MCF 10A (cell line): ENCODE measurements at places on chromosomes 1 and 21. TPM values are rescaled to one million over a fixed set of nuclear protein-coding genes. Genes with fewer than 3 reads are reported as not detected.

ITLN2 gene
- total RNA-seq = 0.27 TPM in 1 of 2 replicates, not detected in the other

- no peaks in the 10 kb centered on the region for H3K27me3 ChIP-seq
- H3K36me3 ChIP-seq = no peaks in the 10 kb centered on the region
- H3K4me1 ChIP-seq = peaks cover 8% of the 10 kb centered on the region
- no peak overlapping the region for H3K27ac ChIP-seq
- no peak for DNase-seq
- H3K4me3 ChIP-seq = no peak overlapping the region
Measured at GRCh38 chr1:76267631-76268030, 193.1 kb downstream of the ST6GALNAC3 start.

- peak; percentile 63 for DNase-seq
- peaks cover 27% of the 10 kb centered on the region for H3K4me1 ChIP-seq
- H3K36me3 ChIP-seq = peaks cover 16% of the 10 kb centered on the region
- peak overlapping the region; percentile 68 for H3K4me3 ChIP-seq
- H3K27me3 ChIP-seq = no peaks in the 10 kb centered on the region
Measured at GRCh38 chr1:108817016-108817415, 39.9 kb downstream of the AKNAD1 start.

CELA2A gene
- not detected in 2 replicates for total RNA-seq

DNA sequence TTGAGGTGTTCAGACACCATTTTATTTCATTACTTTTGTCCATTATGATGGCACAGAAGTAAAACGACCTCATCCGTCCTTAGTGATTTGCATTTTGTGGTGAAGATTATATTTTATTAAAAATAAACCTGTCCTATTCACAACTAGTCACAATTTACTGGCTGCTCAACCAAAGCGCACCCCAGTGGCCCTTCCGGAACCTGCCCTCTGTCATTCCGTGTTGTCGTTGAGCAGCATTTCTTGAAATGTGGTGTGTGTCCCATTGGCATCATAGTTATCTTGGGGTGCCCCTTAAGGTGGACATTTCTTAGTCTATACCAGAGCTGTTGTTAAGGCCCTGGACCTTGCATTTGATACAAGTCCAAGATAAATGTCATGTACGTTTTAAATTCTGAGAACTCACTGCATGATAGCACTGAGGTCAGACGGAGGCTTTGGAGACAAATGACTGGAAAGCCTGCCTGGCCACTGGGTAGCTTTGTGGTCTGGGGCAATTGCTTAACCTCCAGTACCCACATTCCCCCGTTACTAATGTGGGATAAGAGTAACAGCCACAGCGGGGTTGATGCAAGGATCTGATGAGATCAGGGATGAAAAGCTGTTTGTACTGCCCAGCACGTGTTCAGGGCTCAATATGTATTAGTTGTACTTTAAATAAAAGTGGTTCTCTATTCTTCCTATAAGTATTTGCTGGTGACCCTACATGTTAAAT lies 36.2 kb downstream of the BACH1 start:
- no peak overlapping the region for H3K27ac ChIP-seq
- no peak overlapping the region for H3K4me3 ChIP-seq
- H3K4me1 ChIP-seq = peaks cover 22% of the 10 kb centered on the region
- peak; percentile 76 for DNase-seq
- H3K36me3 ChIP-seq = peaks cover 52% of the 10 kb centered on the region
- no peaks in the 10 kb centered on the region for H3K27me3 ChIP-seq

DNA sequence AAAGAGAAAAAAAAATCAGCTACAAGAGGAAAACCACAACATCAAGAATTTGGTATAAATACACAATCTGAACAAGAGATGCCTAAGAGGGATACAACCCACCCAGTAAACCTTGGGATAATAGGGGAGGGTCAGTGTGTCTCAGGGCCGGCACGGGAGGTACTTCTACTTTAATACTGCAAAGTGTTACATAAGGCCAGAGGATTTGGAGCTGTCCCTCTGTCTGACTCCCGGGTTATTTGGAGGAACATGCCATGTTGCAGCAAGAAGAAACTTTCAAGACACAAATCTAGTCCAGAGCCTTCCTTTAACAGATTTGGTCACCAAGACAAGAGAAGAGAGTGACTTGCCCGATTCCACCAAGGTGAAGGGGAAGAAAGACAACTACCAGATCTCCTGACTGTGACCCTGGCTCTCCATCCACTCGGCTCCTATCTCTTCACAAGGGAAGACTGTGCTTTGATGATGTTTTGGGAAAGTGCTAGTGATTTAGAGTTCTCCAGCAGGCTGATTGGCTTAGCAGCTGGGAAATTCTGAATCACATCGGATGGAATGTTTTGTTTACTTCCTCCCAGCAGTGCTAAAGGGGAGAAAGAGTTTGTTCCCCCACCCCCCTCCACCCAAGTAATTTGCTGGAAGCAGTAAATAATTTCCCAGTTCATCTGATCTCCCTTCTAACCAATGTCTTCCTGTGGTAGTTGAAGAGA lies 29.3 kb downstream of the SGIP1 start:
- H3K4me3 ChIP-seq = no peak overlapping the region
- H3K36me3 ChIP-seq = no peaks in the 10 kb centered on the region
- peak; percentile 70 for DNase-seq
- H3K27me3 ChIP-seq = no peaks in the 10 kb centered on the region
- peak overlapping the region; percentile 95 for H3K27ac ChIP-seq
- peaks cover 34% of the 10 kb centered on the region for H3K4me1 ChIP-seq

- no peak overlapping the region for H3K27ac ChIP-seq
- H3K4me1 ChIP-seq = peaks cover 9% of the 10 kb centered on the region
- DNase-seq = no peak
Measured at GRCh38 chr1:179805291-179806195, 62.5 kb downstream of the FAM163A start.

DNA sequence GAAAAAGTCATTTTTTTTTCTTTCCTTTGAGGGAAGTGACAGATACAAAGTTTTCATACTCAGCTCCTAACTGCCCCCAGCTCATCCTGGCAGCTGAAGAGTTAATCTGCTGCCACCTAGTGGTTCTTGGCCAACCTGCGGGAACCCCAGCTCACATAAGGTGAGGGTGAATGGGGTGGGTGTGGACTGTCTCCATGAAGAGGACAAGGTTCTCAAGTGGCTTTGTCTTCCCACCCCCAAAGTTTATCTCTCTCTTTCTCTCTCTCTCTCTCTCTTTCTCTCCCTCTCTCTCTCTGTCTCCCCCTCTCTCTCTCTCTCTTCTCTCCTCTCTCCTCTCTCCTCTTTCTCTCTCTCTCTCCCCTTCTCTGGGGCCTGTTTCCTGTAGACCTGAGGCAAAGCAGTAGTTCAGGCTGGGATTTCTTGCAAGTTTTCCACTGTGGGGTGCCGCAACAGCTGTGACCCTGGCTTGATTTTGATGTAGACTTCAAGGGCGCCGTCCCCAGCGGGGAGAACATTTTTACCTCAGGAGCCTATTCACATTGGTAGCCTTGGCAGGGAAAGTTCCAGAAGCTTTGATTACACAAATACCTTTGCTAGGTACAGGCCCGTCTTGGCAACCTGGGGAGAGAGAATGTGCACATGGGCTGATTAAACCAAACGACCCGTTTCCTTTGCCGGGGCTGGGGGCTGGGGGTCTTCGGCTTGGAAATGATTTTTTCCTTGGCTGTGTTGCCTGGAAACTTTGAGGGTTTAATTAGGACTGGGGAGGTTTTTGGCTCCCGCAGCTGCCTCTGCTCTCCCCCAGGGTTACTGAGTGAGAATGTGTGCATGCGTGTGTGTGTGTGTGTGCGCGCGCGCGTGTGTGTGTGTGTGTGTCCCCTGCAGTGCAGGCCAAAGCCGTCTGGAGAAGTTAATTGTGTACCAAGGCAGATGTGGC lies 135.9 kb downstream of the TM2D1 start:
- no peaks in the 10 kb centered on the region for H3K36me3 ChIP-seq
- peak; percentile 80 for DNase-seq
- H3K4me3 ChIP-seq = no peak overlapping the region
- no peaks in the 10 kb centered on the region for H3K27me3 ChIP-seq
- peaks cover 25% of the 10 kb centered on the region for H3K4me1 ChIP-seq

DNA sequence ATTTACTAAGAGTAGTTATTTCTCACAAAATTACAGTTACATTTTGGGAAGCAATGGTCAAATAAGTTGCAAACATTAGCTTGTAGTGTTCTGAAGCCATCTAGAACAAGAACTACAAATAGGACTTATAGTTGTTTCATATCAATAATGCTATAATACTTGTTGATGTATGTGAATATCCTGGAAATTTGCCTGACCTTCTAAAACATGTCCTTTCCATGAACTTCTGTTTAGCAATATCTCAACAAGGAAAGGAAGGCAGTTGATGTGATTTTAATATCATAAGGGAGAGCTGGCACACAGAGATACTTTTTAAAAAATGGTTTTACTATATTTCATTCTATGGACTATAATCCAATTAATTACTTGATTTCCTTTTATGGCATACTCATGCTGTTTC lies 47.1 kb upstream of the SAMSN1 start:
- no peaks in the 10 kb centered on the region for H3K36me3 ChIP-seq
- no peak overlapping the region for H3K4me3 ChIP-seq
- DNase-seq = no peak
- H3K27me3 ChIP-seq = no peaks in the 10 kb centered on the region
- H3K4me1 ChIP-seq = peaks cover 15% of the 10 kb centered on the region

LCE3D gene
- 0.75 TPM in 1 of 2 replicates, not detected in the other for total RNA-seq

KCNH1 gene
- total RNA-seq = 0.17 and 0.19 TPM in 2 replicates

DNA sequence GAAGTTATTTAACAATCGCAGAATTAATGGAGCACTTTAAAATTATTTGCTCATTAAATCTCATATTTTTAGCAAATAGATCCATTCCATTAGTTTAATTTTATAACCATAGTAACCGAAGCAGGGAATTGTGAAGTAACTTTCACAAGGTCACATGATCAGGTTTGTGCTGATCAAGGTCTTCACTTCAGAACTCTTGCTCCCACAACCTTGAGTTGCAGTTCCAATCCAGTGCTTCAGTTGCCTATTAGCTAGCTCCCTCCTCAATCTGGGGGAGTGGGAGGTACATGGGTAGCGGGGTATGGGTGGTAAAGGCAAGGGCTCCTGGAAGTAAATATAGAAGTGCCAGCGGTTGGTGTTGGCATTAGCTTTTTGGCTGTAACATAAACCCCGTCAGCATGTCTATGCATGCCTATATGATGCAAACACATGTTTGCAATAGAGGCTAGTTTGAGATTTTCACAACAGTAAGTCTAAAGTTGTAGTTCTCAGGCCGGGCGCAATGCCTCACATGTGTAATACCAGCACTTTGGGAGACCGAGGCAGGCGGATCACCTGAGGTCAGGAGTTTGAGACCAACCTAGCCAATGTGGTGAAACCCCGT lies 5.8 kb downstream of the ATP5IF1 start:
- peaks cover 33% of the 10 kb centered on the region for H3K36me3 ChIP-seq
- H3K4me1 ChIP-seq = peaks cover 19% of the 10 kb centered on the region
- no peaks in the 10 kb centered on the region for H3K27me3 ChIP-seq
- DNase-seq = peak; percentile 89
- H3K4me3 ChIP-seq = peak overlapping the region; percentile 41

SMIM12 gene
- total RNA-seq = 40.2 and 41.4 TPM in 2 replicates

GRCh38 chr1:85884372-85885035 lies 176.3 kb upstream of the ZNHIT6 start:
- H3K4me3 ChIP-seq = no peak overlapping the region
- no peak overlapping the region for H3K27ac ChIP-seq
- peak; percentile 42 for DNase-seq

TNFRSF18 gene
- total RNA-seq = not detected in 2 replicates

PTGS2 gene
- total RNA-seq = 6.0 and 17.6 TPM in 2 replicates

DNA sequence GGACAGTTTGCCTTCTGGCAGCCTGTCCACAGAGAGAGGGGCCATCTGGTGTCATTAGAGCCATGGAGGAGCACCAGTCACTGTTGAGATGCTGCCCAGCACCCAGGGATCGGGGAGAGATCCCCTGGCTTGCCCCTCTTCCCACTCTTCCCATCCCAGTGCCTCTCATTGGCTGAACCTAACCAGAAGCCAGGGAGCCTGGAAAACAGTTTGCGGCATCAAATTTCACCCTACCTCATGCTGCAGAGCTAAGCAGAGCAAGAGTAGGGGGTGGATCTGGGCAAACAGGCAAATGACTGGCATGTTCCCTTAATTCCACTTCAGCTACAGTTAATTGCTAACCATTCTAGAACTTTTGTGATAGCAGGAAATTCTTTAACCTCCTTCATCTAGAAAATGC lies 19.1 kb downstream of the TRAF5 start:
- H3K27ac ChIP-seq = no peak overlapping the region
- H3K4me3 ChIP-seq = no peak overlapping the region
- DNase-seq = no peak
- no peaks in the 10 kb centered on the region for H3K27me3 ChIP-seq
- peaks cover 12% of the 10 kb centered on the region for H3K4me1 ChIP-seq
- H3K36me3 ChIP-seq = no peaks in the 10 kb centered on the region

PPIAL4G gene
- not detected in 2 replicates for total RNA-seq

TP73 gene
- 0.37 and 0.82 TPM in 2 replicates for total RNA-seq

DNA sequence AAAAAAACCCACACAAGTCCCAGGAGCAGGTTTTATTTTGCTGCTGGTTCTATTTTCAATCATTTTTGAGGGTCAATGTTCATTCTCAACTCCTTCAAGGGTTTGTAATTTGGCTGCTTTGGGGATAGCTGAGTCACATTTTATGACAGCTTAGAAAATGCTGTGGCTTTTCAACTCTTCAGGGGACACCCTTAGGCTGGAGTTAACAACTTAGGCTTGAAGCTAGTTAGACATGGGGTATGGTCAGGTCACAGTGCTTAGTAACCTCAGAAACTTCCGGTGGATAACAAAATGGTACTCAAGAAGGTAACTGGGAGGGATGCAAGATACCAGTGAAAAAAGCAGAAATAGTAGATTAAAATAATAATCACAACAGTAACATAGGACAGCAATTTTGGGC lies 308.8 kb downstream of the HHIPL2 start:
- DNase-seq = no peak
- no peak overlapping the region for H3K4me3 ChIP-seq
- H3K27ac ChIP-seq = no peak overlapping the region
- peaks cover 22% of the 10 kb centered on the region for H3K4me1 ChIP-seq

- no peak overlapping the region for H3K4me3 ChIP-seq
- H3K27ac ChIP-seq = no peak overlapping the region
- DNase-seq = no peak
- no peaks in the 10 kb centered on the region for H3K27me3 ChIP-seq
- H3K36me3 ChIP-seq = no peaks in the 10 kb centered on the region
- no peaks in the 10 kb centered on the region for H3K4me1 ChIP-seq
Measured at GRCh38 chr1:59323879-59324278, 27.0 kb downstream of the FGGY start.

- no peaks in the 10 kb centered on the region for H3K36me3 ChIP-seq
- no peak overlapping the region for H3K4me3 ChIP-seq
- no peak for DNase-seq
- H3K27ac ChIP-seq = no peak overlapping the region
- H3K27me3 ChIP-seq = no peaks in the 10 kb centered on the region
- H3K4me1 ChIP-seq = peaks cover 4% of the 10 kb centered on the region
Measured at GRCh38 chr1:164256456-164256855, 302.5 kb upstream of the PBX1 start.

DNA sequence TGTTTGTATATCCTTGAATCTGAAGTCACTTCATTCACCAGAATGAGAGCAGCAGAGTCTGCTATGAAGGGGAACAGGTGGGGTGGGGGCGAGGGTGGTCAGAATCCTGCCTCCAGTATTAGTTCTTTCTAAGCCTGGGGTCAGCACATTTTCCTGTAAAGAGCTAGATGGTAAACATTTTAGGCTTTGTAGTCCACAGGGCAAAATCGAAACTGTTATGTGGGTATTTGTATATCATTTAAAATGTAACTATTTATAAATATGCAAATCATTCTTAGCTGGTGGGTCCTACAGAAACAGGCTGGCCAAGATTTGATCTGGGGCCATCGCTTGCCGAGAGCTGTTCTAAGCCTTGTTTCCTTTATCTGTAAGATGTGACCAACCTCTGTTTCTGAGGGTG lies 96.0 kb downstream of the IGSF21 start:
- no peak overlapping the region for H3K4me3 ChIP-seq
- no peaks in the 10 kb centered on the region for H3K4me1 ChIP-seq
- no peak for DNase-seq
- no peak overlapping the region for H3K27ac ChIP-seq
